ENCODE measurements at places on chromosomes 12 and 14. TPM values are rescaled to one million over a fixed set of nuclear protein-coding genes. Genes with fewer than 3 reads are reported as not detected.
A peak's percentile ranks its signal among the peaks of the same experiment; 100 is the strongest.

- H3K4me3 ChIP-seq: no peak overlapping the region
- peaks cover 22% of the 10 kb centered on the region for H3K4me1 ChIP-seq
- H3K27ac ChIP-seq: no peak overlapping the region
- no peaks in the 10 kb centered on the region for H3K36me3 ChIP-seq
Measured at GRCh38 chr14:64612971-64613666, 63.4 kb downstream of the PPP1R36 start.

- no peaks in the 10 kb centered on the region for H3K27me3 ChIP-seq
- peak overlapping the region; percentile 93 for H3K27ac ChIP-seq
- H3K36me3 ChIP-seq: no peaks in the 10 kb centered on the region
- peaks cover 46% of the 10 kb centered on the region for H3K4me1 ChIP-seq
Measured at GRCh38 chr12:76030341-76031080, 1.1 kb downstream of the PHLDA1 start.

GRCh38 chr14:69323999-69324282 is 64.0 kb downstream of the GALNT16 start:
- no peak overlapping the region for H3K27ac ChIP-seq
- H3K36me3 ChIP-seq: no peaks in the 10 kb centered on the region
- H3K4me3 ChIP-seq: no peak overlapping the region
- H3K4me1 ChIP-seq: no peaks in the 10 kb centered on the region

The SLC5A8 gene
- not detected for total RNA-seq

GRCh38 chr12:13074396-13075117 is 28.9 kb downstream of the GSG1 start:
- no peak for DNase-seq
- H3K27me3 ChIP-seq: no peaks in the 10 kb centered on the region
- no peaks in the 10 kb centered on the region for H3K4me1 ChIP-seq
- peaks cover 2% of the 10 kb centered on the region for H3K36me3 ChIP-seq
- no peak overlapping the region for H3K4me3 ChIP-seq

DNA sequence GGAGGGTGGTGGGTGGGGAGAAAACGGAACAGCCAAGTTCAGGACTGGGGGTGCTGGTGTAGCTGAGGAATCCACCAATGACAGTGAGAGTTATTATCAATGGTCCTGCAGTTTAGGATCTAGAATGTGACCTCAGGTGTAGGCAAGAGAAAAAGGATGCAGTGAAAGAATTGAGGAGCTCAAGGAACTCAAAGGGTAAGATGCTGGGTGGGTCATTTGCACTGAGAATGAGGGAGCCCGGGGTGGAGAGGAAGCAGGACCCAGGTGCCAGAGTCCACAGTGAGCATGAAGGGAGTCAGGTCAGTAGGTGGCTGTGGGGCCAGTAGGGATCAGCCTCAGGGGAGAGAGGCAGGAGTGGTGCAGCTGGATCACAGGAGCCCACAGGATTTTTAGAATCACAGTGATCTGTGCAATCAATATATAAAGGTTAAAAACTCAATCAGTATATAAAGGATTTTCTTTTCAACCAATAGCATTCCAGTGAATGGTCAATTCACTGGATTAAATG is 3.2 kb upstream of the KRT7 start:
- peaks cover 32% of the 10 kb centered on the region for H3K4me1 ChIP-seq
- no peak overlapping the region for H3K27ac ChIP-seq
- H3K4me3 ChIP-seq: no peak overlapping the region

The BRI3BP gene
- 4.4 TPM for total RNA-seq

- peaks cover 15% of the 10 kb centered on the region for H3K4me1 ChIP-seq
- DNase-seq: no peak
- no peaks in the 10 kb centered on the region for H3K36me3 ChIP-seq
- no peak overlapping the region for H3K4me3 ChIP-seq
- H3K27me3 ChIP-seq: no peaks in the 10 kb centered on the region
- no peak overlapping the region for H3K27ac ChIP-seq
Measured at GRCh38 chr12:115661112-115661511, 616.4 kb downstream of the MED13L start.

DNA sequence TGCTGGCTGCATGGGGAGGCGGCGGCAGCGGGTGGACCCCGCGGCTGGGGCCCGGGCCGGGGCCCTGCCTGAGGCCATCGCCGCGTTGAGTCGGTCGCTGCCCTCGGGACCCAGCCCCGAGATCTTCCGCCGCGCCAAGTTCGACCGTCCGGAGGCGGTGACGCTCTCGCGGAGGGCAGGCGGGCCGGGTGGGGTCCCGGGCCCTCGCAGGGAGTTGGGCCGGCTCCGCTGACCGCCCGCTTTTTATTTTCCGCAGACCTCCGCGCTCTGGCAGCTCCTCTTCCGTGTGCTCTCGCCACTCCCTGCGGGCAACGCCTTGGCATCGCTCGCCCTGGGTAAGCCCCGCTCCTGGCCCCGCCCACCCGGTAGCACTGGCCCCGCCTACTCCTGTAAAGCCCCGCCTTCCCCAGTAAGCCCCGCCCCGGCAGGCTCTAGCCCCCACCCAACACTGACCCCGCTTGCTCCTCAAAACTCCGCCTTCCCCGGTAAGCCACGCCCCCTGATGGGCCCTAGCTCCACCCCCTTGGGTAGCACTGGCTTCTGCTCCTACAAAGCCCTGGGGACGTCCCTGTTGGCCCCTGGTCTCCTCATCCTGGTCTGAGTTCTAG is 424 bp downstream of the TEDC1 start:
- H3K4me3 ChIP-seq: peak overlapping the region; percentile 57
- H3K27me3 ChIP-seq: no peaks in the 10 kb centered on the region
- H3K4me1 ChIP-seq: peaks cover 49% of the 10 kb centered on the region
- DNase-seq: no peak
- no peaks in the 10 kb centered on the region for H3K36me3 ChIP-seq

DNA sequence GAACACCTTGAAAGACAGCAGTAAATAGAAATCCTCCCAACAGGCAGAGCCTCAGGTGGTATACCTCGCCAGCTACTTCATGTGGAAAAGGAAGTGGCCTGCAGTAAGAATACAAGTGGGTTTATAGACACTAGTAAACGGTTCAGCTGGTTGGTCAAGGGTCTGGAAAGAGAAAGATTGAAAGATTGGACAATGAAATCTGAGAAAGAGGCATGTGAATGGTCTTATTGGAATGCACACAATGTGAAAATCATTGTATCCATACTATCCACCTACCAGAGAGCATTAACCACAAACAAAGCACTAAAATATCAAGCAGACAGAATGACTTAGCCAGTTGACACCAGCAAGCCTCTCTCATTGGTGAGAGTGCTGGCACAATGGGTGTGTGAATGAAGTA is 98.2 kb downstream of the SSPN start:
- H3K27ac ChIP-seq: no peak overlapping the region
- no peaks in the 10 kb centered on the region for H3K36me3 ChIP-seq
- H3K4me3 ChIP-seq: no peak overlapping the region
- DNase-seq: no peak
- no peaks in the 10 kb centered on the region for H3K27me3 ChIP-seq
- peaks cover 5% of the 10 kb centered on the region for H3K4me1 ChIP-seq

DNA sequence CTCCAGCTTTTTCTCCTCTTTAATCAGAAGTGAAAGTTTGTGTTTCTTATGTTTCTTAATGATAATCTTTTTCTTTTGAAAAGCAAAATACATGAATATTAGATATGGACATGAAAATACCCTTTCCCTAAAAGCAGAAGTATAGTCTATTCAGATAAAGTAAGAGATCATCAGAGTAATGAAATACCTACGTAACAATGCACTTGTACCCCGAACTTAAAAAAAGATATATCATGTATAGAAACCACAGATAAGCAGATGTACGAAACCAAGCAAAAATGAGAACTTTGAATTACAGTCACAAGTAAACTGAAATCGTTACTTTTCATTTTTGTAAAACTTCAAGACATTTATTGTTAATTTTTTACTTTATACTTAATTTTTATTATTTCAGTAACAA is 1.5 kb upstream of the GPR65 start:
- H3K4me1 ChIP-seq: no peaks in the 10 kb centered on the region
- no peaks in the 10 kb centered on the region for H3K27me3 ChIP-seq
- no peak for DNase-seq
- no peaks in the 10 kb centered on the region for H3K36me3 ChIP-seq

Data from vagina (tissue), 2 donors.